Activated CD4-positive, alpha-beta memory T cell treated with anti-CD3 and anti-CD28 coated beads for 36 hours (primary cell): ENCODE measurements at places on chromosomes 13 and 19. TPM values are rescaled to one million over a fixed set of nuclear protein-coding genes. Genes with fewer than 3 reads are reported as not detected.
A peak's percentile ranks its signal among the peaks of the same experiment; 100 is the strongest.

DNA sequence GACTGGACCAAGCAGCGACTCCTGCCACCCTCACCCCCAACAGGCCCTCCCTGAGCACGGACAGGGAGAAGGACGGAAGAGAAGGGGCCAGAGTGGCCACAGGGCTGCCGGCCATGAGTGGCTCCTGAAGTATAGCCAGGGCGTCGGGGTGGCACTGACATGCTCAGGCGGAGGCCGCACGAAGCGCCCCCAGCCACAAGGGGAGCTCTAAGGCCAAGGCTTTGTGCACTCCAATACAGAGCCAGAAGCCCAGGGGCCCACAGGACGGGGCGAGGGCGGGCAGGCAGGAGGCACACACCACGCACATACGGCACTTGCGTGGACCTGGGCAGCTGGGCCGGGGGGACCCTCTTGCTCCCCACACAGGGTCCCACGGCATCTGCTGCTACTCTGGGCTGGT lies 52.0 kb downstream of the KLF2 start:
- DNase-seq, result peak; percentile 33

ANGPTL4 gene
- total RNA-seq, result 2.9 TPM

DNA sequence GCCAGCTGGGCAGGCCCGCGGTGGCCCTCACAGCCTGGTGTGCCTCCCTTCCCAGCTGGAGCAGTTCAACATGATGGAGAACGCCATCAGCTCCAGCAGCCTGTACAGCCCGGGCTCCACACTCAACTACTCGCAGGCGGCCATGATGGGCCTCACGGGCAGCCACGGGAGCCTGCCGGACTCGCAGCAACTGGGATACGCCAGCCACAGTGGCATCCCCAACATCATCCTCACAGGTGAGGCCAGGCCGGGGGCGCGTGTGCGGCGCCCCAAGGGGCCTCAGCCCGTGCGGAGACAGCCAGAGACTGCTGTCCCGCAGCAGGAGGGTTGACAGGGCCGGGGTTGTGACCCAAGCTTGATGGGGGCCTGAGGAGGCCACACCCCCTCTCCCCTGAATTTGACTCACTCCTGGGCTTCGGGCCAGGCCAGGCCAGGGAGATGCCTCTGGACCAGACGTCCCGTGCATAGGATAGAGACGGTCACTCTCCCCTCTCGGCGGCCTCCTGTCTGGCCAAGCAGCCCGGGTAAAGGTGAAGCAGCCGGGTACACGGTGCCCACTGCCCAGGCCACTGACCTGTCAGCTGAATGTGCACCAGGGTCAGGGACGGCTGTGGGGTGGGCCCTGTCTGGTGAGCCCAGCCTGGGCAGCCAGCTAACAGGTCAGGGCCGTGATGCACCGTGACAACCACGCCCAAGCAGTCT lies 15.4 kb downstream of the COMP start:
- DNase-seq, result no peak

NR2F6 gene
- 10.2 TPM for total RNA-seq

CACNG8 gene
- not detected for total RNA-seq

EDDM13 gene
- total RNA-seq, result not detected

- no peak for DNase-seq
These were observed 789.0 kb downstream of the DIAPH3 start for GRCh38 chr13:59374691-59375090.

LILRA1 gene
- not detected for total RNA-seq

GRCh38 chr19:3029065-3029923 lies at the start of gene TLE2:
TSS of gene TLE2 (minus strand) at chr19:3029280. CDS start at chr19:3028904, 376 bp downstream.
- DNase-seq, result no peak

GRCh38 chr19:13506471-13506820 lies at the start of gene CACNA1A:
TSS of gene CACNA1A (minus strand) at chr19:13506479. CDS start at chr19:13506224, 255 bp downstream.
- DNase-seq, result no peak

GRIN3B gene
- total RNA-seq, result not detected

DNA sequence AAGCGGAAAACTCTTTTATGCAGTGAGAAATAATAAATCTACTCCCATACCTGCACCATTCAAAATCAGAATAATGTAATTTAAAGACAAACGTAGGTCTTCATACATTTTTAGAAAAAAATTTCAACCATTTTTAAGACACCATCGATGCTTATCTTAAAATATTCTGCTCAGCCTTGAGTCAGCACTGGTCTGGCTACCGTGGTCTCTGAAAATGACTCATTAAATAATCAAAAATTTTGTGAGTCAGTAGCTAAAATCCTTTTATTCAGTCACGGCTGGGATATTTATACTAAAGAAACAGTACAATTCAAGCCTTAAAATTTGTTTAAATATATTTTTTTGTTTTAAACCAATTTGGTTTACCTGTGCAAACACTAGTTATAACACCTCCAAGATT lies 2862.8 kb upstream of the PCDH20 start:
- DNase-seq, result no peak

DNA sequence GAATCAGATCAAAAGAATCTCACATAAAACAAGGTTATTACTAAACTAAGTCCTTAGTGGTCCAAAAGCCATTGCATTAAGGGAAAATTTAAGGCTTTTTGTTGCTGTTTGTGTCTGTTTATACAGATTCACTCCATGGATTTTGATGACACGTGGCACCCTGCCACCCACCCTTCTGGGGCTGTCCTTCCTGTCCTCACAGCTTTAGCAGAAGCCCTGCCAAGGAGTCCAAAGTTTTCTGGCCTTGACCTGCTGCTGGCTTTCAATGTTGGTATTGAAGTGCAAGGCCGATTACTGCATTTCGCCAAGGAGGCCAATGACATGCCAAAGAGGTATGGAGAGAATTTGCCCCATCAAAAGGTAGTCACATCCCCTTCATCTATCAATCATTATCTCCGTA lies 6.9 kb downstream of the ACOD1 start:
- DNase-seq, result no peak

- no peak for DNase-seq
These were observed 25.6 kb downstream of the CARM1 start for GRCh38 chr19:10896851-10897526.

DNA sequence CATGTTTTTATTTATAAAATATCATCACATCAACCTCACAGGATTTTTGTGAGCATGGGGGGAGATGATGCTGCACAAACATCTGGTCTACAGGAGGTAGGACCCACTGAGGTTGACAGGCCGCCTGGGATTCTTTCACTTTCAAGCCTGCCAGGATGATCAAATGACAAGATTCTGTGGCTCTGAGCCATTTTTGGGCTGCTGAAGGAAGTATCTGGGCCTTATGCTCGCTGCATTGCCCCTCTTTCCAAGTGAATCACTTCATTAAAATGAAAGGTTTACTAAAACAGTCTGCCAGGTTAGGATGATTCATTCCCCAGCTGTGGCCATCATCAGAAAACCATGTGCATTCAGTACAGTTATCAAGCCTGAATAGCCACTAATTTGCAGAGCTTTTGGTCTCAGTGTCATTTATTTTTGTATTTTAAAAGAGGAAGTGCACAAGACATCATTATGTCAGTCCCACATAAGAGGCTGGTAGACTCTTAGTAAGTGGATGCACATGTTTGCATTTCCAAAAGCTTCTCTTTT lies 34.4 kb downstream of the STARD13 start:
- DNase-seq, result no peak

GRCh38 chr19:4586691-4587090 lies 27.2 kb upstream of the SEMA6B start:
- no peak for DNase-seq

- no peak for DNase-seq
These were observed 76.0 kb downstream of the KCTD15 start for GRCh38 chr19:33872445-33873320.

DNA sequence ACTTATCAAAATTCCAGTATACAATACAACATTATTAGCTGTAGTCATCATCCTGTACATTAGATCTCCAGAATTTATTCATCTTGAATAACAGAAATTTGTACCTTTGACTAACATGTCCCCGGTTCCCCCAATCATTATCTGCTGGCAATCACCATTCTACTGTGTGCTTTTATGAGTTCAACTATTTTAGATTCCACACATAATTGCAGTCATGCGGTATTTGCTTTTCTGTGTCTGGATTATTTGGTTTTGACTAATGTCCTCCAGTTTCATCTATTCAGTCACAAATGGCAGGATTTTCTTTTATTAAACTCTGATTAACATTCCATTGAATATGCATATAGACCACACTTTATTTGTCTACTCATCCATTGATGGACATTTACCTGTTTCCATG lies 530.7 kb upstream of the SLITRK1 start:
- DNase-seq, result no peak

AZU1 gene
- total RNA-seq, result not detected

SGCG gene
- not detected for total RNA-seq

- DNase-seq, result peak; percentile 75
These were observed 1.3 kb upstream of the BSG start for GRCh38 chr19:570937-571565.

KLHL1 gene
- not detected for total RNA-seq

FLT3LG gene
- 50.1 TPM for total RNA-seq

DLEU7 gene
- total RNA-seq, result not detected

GRCh38 chr13:76711550-76712182 lies 174.5 kb downstream of the KCTD12 start:
- DNase-seq, result no peak

DNA sequence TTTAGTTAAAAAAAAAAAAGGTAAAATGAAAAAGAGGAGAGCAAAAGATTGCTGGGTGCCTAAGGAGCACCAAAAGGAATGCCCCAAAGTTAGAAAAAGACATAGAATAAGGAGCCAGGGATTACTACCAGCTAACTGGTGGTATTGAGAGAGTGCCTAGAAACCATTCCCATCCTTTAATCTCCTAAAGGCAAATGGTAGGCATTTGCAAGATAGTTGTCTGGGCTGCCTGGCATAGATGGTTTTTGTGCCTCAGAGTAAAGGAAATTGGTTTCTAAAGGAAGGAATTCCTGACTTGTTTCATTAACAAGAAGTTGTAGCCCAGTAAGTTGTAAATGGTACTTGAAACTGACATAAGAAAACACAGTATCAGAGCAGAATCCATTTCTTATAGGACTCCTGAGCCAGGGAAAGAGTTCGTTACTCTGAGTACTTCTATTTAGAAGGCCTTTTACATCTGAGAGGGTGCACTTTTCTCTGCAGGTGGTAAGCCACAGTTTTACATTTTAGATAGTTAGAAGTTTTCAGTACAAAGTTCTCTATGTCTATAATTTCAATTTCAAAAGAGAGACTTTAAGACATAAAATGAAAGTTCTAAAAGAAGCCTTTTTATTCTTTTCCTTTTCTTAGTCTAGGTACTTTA lies 92.6 kb downstream of the OLFM4 start:
- no peak for DNase-seq
